ENCODE measurements at places on chromosomes 4 and X. TPM values are rescaled to one million over a fixed set of nuclear protein-coding genes. Genes with fewer than 3 reads are reported as not detected.

STK32B gene
- total RNA-seq = 0.52 TPM

TCP11X2 gene
- not detected for total RNA-seq

GLUD2 gene
- total RNA-seq = 1.9 TPM

CT45A3 gene
- total RNA-seq = not detected

SH3RF1 gene
- 12.8 TPM for total RNA-seq

DNA sequence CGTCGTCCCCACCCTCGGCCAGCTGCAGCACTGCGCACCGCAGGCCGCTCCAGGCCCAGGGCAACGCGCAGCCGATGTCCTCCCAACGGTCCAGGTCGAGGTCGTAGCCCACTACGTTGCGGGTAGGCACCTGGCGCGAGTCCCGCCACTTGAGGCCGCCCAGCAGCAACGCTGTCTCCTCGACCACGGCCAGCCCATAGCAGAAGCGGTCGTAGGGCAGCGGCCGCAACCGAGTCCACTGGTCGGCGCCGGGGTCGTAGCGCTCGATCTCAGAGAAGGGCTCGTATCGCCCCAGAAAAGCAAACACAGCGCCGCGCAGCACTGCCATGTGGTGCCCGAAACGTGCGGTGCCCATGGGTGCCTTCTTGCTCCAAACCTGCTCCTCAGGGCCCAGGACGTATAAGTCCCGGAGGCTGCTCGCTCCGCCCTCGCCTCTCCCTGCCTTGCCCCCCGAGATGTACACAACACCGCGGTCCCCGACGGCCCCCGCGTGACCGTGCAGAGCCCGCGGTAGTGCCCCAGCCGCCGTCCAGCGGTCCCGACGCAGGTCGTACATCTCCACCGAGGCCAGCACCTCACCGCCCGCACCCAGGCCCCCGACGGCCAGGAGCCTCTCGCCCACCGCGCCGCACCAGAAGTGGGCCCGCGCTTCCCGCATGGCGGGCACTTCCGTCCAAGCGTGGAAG lies 2.1 kb downstream of the KLHL34 start:
- DNase-seq = no peak

GRCh38 chr4:168831919-168832762 lies 177.9 kb downstream of the CBR4 start:
- DNase-seq = peak; percentile 84

DNA sequence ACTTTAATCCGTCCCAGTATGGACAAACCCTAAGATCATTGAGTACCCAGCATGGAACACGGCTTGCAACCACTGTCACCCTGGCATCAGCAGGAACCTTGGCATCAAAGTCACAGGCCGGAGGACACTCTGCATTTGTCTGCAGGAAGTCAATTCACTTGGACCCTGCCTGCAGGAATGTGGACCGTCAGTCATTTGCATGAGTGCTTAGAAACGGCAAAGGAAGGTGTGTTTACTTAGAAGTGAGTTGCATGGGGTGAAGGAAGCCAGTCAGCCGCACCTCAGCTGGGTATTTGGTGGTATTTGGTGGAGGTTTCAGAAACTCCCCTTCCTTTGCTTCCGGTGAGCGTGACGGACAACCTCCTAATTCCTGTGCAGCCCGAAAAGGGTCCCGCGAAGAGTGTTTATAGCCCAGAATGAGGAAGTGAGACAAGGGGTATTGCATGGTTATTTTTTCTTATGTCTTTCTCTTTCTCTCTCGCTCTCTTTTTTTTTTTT lies 15.5 kb downstream of the P2RY8 start:
- no peak for DNase-seq

DNA sequence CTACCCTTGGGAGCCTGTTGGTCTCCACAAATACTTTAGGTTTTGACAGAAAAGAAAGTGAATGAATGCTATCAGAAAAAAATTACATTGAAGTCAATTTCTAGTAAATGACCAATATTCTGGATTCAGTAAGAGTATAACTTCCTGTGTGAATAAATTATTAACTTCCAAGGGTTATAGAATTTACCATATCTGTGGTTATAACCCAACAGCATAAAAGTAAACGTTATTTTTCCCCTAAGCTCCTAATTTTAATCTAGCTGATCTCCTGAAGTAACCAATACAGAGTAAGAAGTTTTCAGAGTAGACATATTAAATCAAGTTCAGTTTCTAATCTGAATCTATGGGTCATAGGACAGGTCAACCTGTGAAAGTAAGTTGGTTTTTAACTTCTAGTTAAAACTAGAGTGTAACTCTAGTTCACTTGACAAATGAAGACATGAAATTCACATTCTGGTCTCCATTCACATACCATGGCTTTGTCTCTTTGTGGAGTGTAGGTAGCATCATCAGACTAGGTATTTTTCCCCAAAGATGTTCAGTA lies 22.8 kb downstream of the DTHD1 start:
- no peak for DNase-seq

- no peak for DNase-seq
Measured at GRCh38 chr4:177010418-177010817, 217.7 kb upstream of the VEGFC start.

GRCh38 chr4:174763454-174764104 lies 65.5 kb downstream of the GLRA3 start:
- no peak for DNase-seq

GRCh38 chrX:155747520-155747919 lies 133.6 kb upstream of the VAMP7 start:
- DNase-seq = no peak

DNA sequence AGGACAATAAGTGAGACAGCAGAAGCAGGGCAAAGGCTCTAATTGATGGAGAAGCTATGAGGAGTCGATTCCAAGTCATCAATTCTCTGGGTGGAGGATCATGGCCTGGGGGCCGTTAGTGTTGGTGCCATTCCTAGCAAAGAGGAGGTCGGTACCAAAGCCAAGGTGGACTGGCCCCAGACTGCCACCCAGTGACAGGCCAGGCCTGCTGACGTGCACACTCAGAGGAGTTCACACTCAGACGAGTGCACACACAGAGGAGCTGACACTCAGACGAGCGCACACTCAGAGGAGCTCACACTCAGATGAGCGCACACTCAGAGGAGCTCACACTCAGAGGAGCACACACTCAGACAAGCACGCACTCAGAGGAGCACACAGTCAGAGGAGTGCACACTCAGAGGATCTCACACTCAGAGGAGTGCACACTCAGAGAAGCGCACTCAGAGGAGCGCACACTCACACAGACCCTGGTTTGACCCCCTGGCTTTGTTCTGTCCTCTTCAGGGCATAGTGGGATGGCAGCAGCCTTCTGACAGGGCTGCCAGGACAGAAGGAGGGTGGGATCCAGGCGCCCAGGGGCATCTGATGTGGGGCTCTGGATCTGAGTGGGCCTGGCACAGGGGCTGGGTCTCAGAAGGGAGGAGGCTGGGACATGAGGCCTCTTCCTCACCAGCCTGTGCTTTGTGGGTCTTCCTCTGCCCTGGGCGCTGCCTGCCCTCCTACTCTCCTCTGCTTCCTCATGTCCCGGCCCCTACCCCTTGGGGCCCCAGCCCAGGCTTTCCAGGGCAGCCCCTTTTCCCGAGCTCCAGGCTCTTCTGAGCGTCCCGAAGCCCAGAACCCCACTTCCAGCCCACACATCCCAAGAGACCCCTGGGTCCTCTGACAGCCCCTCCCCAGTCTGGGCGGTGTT lies 41.7 kb upstream of the NKX1-1 start:
- DNase-seq = no peak

DNA sequence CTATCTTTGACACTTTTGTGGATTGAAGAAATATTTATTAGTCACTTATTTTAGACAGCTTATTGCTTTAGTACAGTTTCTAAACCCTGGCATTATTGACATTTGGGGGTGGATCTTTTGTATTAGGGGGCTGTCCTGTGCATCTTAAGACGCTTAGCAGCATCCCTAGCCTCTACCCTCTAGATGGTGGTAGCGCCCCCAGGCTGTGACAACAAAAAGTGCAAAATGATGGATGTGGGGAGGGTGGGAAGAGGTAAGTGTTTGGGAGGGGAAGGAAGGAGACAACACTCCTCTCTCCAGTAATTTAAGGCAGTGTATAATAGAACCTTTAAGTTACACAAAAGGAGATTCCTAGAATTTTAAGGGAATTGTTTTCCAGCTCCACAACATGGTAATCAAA lies 1210.6 kb downstream of the C4orf33 start:
- no peak for DNase-seq

- DNase-seq = no peak
Measured at GRCh38 chrX:55487143-55487542, 2.5 kb downstream of the USP51 start.

DNA sequence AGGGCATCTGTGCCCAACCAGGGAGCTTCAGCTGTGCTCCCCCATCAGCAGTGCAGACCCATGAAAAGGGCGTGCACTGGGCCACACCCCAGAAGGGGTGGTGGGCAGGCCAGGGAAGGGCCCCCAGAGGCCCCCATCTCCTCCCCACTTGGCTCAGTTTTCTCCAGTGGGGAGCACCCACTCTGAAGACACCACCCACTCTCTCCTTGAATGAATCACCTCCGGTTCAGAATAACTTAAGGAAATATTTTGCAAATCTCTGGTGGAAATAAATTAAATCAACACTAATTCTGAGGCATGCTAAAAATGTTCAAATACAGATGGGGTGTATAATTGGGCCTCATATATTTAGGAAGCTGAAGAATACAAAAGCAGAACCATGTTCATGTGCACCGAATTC lies 41.3 kb upstream of the PPP2R2C start:
- DNase-seq = no peak

Measured in left cardiac atrium (tissue), 4 donors.